KBM-7 (cell line): ENCODE measurements at places on chromosomes 1 and 21.

- DNase-seq = no peak
Observed at GRCh38 chr21:16891821-16892220, 621.0 kb upstream of the CXADR start.

GRCh38 chr1:203406446-203407045, 55.6 kb upstream of the FMOD start:
- no peak for DNase-seq

DNA sequence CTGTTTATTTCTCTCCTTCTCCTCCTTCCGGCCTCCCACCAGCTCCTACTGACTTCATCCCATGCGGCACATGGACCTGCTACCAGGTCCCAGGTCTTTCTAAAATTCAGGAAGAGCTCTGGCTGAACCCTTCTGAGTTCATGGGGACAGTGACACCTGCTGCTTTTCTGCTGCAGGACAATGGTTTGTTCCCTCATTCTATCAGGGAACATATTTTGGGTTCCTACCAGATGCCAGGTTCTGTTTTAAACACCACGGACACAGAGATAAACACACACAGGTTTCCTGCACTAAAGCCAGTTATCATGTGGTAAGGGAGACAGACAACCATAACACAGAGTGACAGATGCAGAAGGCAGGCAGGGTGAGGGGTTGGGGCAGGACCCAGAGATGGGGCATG, 114.0 kb upstream of the RAB4A start:
- DNase-seq = no peak

DNA sequence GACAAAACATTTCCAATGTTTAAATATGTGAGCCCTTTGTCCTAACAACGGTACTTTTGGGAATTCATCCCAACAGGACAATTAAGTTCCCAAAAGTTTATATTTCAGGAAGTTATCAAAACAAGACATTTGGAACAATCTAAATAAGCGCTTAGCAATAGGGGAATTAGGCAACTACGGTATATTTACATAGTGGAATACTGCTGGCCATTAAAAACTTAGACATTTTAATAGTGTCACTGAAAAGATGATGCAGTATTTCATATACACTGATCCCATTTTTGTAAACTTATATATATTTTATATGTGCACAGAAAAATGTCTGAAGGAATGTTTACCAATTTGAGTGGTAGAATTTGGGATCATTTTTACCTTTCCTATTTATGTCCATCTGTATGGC, 20.8 kb downstream of the UBR4 start:
- DNase-seq = no peak

DNA sequence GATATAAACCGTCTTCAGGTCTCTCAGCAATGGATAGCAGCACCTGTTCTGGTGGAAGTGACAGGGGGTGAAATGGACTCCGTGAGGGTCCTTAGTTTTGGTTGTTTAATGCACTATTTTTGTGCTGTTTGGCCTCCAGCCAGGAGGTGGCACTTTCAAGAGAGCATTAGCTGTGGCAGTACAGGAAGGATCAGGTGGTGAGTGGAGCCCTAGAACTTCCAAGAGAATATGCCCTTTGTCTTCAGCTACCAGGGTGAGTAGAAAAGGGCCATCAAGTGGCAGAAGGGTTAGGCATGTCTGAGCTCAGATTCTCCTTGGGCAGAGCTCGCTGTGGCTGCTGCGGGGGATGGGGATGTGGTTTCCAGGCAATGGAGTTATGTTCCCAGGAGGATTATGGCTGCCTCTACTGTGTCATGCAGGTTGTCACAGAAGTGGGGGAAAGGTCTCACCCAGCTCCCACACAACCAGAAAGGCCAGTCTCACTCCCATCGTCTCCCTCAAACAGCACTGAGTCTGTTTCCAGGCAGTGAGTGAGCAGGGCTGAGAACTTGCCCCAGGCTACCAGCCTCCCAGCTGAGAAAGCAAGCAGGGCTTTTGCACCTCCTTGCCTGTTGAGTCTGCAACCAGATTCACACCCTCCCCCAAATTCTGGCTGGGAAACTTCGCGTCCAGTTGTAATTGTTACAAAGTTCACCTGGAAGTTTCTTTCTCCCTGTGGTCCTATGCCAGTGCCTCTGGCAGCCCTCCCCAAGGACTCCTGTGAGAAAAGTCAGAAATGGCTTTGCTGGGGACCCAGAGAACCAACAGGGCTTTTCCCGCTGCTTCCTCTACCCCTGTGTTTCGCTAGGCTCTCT, 39.1 kb upstream of the TTLL7 start:
- DNase-seq = no peak

DNA sequence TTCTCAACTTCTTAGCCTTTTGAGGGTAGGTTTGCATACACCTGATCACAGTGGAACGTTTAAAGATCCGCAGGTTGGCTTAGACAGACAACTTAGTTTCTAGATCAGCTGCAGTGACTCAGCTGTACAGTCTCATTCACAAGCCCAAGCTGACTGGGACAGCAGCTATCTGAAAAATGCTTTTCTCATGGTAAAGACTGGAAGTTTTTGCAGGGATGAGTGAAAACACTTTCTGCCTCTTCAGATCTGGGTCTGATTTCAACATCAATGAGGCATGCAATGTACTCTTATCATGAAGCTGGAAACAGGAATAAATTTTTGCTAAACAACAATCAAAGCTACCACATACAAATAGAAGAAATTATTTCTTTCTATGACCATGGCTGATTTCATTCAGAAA, 61.1 kb upstream of the PTBP2 start:
- no peak for DNase-seq

DNA sequence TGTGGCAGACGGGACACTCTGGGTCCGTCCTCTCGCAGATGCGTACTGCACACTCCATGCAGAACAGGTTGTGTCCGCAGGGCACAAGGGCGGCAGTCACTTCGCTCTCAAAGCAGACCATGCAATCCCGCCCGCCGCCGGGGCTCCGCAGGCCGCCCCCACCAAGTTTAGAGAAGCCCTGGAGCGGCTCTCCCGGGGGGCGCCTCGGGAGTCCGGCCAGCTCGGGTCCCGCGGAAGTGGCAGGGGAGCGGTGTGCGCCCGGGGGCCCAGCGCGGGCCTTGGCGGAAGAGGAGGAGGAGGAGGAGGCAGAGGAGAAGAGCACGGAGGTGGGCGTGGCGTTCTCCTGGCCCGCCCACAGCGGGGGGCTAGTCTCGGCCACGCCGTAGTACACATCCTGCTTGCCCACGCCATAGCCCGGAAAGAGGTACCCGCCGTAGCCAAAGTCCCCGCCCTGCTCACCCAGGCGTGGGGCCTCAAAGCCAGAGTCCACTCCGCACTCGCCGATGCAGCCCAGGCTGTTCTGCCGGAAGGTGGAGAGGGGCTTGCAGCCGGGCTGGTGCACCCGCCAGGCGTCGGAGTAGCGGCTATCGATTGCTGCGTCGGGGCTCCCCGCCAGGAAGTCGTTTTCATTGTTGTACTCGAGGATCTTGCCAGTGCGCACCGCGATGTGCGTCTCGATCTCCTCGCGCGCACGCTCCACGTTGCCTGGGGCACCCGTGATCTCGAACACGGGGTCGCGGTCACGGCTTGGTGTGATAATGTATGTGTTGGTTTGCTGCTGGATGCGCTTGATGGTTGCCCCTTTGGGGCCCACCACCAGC, 5.4 kb downstream of the MEX3A start:
- DNase-seq = no peak

DNA sequence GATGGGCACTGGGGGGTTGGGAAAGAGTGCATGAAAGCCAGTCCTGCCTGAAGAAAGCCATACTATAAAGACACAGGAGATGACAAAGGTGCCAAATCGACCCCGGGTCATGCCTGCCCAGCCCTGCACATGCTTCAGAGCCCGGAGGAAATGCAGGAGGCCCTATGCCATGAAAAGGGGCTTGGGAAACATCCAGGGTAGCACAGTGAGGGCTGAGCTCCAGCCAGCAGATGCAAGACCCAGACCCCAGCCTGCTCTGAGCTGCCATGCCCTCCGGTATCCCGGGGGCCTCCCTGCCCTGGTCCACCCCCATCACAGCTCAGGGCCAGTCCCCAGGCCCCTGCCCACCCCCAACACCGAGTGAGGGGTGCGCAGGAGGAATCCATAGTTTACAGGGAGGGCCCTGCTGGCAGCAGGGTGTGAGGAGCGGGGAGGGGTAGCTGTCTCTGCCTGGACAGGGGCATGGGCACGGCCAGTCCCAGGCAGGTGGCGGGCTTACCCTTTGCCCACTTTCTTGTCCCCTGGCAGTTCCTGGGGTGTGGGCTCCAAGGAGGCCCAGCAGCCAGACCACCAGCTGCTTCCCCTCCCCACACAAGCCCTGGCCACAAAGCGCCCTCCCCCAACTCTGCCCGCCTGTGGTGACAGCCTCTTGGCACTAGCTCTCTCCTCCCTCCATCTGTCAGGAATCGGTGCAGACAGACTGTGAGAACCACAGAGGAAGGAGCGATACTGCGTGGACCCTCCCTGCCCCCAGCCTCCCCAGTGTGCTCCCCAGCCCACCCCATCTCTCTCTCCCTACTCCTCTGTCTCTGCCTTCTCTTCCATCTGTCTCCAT, 16.8 kb downstream of the LRP8 start:
- DNase-seq = no peak

- DNase-seq = no peak
Observed at GRCh38 chr21:16797966-16798365, 714.9 kb upstream of the CXADR start.

- DNase-seq = no peak
Observed at GRCh38 chr1:14486401-14487201, 111.9 kb upstream of the KAZN start.

GRCh38 chr21:38297871-38298270, 41.1 kb downstream of the KCNJ15 start:
- no peak for DNase-seq

DNA sequence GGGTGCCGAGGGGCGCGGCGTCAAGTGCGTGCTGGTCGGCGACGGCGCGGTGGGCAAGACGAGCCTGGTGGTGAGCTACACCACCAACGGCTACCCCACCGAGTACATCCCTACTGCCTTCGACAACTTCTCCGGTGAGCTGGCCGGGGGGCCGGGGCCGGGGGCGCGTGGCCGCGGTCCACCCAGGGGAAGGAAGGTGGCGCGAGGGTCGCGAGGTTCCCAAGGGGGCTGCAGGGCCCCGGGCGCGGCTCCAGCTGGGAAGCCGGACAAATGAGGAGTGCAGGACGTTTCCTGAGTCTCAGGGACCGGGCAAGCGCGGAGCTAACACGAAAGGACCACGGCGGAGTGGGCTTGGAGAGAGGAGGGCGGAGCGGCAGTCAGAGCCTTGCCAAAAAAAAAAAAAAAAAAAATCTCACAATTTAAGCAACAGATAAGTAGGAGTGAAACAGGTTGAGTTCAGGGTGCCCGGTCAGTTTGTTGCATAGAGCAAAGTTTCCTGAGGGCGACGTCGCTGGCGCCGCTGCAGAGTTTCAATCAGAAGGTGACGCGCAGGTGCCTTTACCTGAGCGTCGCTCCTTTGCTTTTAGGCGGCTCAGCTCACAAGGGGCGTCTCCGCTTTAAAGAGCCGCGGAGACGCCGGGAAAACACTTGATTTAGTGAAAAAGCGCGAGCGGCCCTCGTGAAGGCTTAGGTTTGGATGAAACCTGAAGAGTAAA, 750 bp downstream of the RHOU start:
- DNase-seq = peak; percentile 12

- no peak for DNase-seq
Observed at GRCh38 chr1:160307118-160307791, 22.3 kb upstream of the PEX19 start.

GRCh38 chr1:228142155-228142691, 2.1 kb downstream of the GUK1 start:
- DNase-seq = no peak

DNA sequence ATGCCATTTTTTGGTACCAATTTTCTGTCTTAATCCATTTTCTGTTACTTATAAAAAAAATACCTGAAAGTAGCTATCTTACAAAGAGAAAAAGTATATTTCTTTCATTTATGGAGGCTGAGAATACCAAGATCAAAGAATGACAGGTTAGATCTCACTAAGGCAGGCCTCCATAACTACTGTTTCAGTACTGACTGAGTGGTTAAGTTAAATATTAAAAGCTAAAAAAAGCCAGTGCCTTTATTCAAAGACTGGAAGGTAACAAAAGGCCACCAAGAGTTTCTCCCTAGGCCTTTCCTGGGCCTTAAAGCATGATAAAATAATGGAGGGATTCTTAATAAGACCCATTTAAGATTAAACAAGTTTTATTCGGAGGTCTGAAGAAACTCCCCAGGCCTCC, 687.7 kb upstream of the ADGRL4 start:
- no peak for DNase-seq

- no peak for DNase-seq
Observed at GRCh38 chr1:18198260-18198659, 90.7 kb downstream of the IGSF21 start.

GRCh38 chr1:71417421-71417820, 336.6 kb upstream of the ZRANB2 start:
- DNase-seq = no peak

GRCh38 chr21:29084372-29084771, 10.9 kb upstream of the CCT8 start:
- no peak for DNase-seq

DNA sequence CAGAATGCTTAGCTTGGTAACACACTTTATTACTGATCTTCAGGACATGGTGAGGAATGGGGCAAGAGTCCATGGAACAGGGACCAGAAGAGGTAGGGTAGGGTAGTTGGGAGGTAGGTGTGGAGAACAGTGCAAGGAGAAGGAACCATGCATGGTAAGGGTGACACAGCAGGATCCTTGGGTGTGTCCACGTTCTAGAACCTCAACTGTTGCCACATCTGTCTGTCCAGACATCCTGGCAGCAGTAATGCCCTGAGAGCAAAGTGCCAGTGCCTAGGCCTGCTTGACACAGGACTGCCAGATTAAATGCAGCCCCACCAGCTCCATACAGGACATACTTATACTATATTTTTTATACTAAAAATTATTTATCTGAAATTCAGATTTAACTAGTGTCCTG, 13.9 kb downstream of the DMAP1 start:
- no peak for DNase-seq

DNA sequence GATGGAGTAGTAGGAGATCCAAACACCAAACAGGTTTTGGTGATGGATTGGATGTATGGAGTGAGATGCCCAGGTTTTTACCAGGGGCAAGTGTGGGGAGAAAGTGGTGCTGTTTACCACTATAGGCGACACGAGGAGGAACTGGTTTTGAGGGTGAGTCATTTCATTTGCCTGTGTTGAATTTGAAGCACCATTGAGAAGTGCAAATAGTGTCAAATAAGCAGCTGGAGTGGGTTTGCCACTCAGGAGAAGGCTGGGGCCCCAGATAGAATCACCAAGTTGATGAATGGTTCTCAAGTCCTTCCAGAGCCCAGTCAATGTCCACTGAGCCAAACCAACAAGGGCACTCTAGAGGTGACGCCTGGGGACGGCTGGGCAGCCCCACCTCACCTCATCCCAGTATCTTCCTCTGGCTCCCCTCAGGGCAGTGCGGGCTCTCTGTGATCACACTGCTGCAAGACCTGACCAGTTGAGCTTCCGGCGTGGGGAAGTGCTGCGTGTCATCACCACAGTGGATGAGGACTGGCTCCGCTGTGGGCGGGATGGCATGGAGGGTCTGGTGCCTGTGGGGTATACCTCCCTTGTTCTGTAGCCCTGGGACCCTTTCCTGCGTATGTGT, 9.4 kb downstream of the RUSC1 start:
- no peak for DNase-seq

DNA sequence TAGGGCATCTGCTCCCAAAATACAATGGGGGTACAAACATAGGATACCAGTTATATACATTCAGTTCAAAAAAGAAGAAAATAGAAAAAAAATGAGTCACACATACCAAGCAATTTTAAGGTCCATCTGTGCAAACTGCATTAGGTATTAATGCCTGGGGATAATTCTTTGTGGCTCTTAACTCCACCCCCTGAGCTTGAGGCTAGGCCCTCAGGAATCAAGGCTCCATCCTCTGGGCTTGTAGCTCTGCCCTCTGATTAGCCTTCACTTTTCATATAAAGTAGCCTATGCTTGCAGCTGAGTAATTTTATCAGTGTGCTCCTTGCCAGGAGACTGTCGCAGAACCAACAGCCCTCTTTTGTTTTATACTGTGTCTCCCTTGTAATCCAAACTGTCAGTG, 69.9 kb upstream of the BACE2 start:
- DNase-seq = no peak
